Thyroid gland (tissue), 4 donors: ENCODE measurements at places on chromosomes 2 and 18.

DNA sequence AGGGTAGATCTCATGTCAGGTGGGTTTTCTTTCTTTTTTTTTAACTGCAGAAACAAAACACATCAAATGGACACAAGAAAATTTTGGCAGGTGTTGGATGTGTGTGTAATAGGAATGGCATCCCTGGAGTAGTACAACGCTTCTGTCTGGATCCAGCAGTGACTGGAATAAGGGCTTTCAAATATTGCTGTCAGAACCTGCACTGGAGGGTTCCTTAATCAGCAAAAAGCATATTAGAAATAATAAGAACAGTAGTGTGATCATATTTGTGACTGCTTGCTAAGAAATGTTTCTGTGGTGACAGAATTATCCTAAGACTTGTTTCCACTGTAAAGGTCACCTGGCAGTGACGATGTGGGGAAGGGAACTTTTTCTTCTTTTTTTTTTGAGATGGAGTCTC is 30.8 kb downstream of the CREG2 start:
- no peak for DNase-seq

DNA sequence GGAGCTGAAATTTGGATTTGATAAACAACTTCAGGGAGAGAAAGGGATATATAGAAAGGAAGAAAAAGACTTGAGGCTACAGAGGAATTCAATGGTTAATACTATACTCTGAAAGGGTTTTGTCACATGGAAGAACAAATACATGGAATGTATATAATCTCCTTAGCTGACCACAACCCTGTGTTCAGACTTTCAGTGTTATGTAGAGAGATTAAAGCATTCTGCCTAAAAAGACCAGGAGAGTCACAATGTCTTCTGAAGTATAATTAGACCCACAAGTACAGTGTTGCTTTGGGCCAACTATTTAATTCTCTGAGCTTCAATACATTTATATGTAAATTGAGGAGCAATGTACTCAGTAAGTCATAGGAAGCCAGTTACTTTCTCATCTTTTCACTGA is 123.8 kb upstream of the FSHR start:
- no peak for DNase-seq

- no peak for DNase-seq
These were observed 11.8 kb downstream of the PMAIP1 start for GRCh38 chr18:59911600-59911999.

- no peak for DNase-seq
These were observed 43.4 kb upstream of the TNFRSF11A start for GRCh38 chr18:62281684-62282083.

DNA sequence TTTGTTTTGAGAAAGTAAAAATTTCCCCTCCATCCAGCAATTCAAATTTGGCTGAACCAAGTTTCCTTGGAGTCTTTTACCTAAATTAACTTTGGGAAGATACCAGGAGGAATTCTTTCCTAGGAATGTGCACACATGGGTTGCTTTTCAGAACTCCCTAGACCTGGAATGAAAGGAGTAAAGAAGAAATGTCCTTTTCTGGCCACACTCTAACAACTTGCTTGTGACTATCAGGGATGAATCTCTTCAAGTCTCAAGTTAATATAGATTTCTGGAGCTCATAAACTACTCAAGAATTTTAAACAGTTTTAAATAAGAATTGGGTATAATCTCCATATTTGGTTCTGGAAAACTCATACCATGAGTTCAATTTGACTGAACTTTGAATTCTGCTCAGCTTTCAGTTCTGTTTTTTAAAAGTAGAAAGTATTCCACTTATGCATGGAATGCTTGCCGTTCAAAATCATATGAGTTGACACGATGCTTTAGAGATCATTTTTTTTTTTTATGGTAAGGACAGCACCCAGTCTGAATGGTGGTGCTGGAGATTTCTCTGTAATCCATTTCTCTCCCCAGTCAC is 7.7 kb downstream of the RASGRP3 start:
- no peak for DNase-seq

- DNase-seq = no peak
These were observed 17.8 kb upstream of the TCF4 start for GRCh38 chr18:55605733-55606338.

DNA sequence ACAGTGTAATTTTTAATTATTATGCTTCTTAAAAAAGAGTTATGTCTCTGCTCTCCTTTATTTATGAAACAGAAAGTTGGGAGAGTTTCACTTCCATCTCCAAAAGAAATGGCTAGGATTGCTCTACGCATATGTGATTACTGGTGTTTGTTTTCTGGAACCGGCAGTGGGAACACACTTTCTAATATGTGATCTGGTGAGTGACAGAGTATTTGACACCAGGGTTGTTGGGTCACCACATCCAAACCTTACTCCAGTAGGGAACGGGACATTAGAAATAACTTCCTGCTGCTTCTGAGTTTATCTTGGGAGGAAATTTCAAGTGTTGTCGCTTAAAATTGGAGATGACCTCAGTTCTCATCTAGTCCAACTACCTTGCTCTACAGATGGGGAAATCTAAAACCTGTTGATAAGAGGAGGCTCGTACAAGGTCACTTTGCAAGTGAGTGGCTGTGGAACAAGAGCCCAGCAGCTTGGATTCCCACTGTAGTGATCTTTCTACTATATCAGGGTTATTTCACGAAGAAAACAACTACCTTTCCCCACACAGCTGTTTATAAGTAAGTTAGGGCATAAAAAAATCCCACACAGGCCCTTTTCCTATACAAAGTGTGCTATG is 108.5 kb downstream of the TTC32 start:
- no peak for DNase-seq

- no peak for DNase-seq
These were observed 379.0 kb upstream of the GCFC2 start for GRCh38 chr2:76089683-76090082.

DNA sequence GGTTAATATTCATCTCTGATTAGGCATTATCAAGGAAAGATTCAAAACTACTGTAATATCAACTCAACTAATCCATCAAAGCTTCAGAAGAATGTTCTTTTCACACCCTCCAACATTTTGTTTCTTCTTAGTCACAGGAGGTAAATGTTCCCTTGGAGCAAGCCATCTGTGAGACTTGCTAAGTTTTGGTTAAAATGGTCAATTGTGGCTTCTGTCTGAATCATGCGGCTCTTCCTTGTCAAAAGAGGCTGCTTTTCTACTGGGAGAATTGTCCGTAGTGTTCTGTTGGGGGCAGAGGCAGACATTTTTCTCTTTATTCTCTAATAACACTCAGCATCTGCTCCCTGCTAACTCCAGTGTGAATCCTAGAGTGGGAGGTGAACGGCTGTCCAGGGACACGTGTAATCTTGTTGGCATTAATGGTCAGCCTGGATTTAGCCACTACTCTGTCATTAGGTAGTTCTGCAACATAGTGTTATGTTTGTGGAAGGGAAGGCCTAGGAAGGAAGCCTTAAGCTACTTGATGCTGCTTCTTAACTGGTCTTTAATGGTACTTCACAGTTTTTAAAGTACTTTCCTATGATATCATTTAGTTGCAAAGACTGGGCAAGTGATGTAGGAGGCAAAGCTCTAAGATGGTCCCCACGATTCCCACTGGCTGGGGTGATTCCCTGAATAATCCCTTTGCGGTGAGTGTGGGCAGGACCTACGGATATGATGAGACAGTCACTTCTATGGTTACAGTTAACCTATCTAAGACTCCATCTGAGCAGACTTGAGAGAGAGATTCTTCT is 22.6 kb upstream of the FAP start:
- DNase-seq = no peak

DNA sequence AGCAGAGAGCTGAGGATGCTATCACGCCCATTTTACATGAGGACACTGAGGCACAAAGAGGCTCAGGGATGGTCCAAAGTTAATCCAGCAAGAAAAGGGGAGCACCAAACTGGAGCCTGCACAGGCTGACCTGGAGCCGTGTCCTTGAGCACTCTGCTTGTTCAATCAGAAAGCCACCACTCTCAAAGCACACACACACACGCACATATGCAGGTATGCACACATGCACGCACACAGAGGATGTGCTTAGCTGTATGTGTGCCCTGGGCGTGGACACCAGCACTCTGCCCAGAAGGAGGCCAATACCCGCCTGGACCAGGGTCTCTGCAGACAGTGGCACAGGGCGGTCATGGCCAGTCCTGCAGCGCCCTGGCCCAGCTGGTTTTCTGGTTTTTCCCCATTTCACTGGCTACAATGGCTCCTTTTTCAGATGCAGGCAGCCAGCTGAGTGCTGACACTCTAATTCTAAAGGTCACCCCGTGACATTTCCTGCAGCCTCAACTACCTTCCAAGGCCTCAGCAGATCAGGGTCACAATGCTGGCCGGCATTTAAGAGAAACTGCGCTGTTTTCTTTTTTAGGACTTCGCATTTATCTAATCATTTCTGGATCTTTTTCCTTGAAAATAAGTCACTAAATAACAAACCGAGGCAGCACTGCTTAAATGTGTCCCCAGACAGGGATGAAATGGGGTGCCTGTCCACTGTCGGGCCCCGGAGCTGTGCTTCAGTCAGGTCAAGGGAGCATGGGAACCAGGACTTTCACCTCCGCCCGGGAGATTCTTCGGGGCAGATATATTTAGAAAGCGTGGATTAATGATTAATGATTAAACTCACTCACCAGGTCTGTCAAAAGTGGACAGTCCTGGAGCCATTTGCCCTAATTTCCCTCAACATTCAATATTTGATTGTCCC is 104.5 kb downstream of the HDAC4 start:
- no peak for DNase-seq

GRCh38 chr2:10054976-10055375 is 11.6 kb downstream of the KLF11 start:
- peak; percentile 65 for DNase-seq

DNA sequence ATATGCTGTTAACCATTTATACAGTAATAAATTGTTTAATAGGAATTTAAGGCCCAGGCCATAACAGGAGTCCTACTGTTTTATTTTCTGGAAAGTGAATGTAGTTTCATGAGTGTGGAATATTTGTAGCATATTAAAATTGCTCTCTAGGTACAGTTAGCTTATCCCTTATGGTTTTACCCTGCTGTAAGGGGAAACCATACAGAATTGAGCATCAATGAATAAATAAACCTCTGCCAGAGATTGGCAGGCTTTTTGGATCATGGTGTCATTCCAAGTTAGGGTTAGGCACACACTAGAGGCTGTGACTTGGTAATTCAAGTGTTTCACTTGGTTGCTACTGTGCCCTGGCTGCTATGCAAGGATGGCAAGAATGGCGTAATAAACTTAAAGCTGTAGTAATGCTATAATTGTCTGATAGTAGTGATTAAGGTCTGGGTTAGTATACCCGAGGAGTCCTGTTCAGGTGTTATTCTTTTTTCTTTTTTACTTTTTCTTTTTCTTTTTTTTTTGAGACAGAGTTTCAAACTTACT is 30.4 kb downstream of the BMPR2 start:
- no peak for DNase-seq

GRCh38 chr18:13221869-13222855 is 3.6 kb downstream of the LDLRAD4 start:
- DNase-seq = peak; percentile 72

GRCh38 chr2:29189052-29189451 is 73.8 kb downstream of the CLIP4 start:
- DNase-seq = no peak

GRCh38 chr2:74525717-74526648 is at the start of gene DQX1:
Gene DQX1 (minus strand): TSS chr2:74526231. CDS start chr2:74525729, 502 bp downstream.
- DNase-seq = no peak

GRCh38 chr2:174368691-174369090 is 26.8 kb upstream of the SCRN3 start:
- no peak for DNase-seq

GRCh38 chr2:140064243-140064642 is 1284.1 kb upstream of the NXPH2 start:
- DNase-seq = no peak

DNA sequence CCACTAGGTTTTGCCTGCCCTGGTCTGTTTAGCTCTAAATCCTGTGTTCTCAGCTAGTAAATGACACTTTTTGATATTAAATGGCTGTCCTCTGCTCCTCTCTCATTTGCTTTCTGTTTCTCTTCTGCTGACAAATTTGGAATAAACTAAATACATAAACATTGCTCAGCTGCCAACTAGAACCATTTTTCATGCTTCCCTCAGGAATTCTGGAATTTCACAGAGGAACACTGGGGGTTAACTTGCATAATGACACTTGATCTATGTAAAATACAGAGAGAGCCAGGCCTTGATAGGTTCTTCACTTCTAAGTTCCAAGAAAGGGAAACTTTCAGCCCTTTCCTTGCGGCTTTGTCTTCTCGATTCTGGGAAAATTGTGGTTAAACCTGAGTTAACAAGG is 450.6 kb upstream of the ST6GAL2 start:
- no peak for DNase-seq

GRCh38 chr2:237879058-237879430 is 19.6 kb downstream of the RAMP1 start:
- no peak for DNase-seq

- DNase-seq = no peak
These were observed 254.8 kb upstream of the DSEL start for GRCh38 chr18:67771271-67771670.

DNA sequence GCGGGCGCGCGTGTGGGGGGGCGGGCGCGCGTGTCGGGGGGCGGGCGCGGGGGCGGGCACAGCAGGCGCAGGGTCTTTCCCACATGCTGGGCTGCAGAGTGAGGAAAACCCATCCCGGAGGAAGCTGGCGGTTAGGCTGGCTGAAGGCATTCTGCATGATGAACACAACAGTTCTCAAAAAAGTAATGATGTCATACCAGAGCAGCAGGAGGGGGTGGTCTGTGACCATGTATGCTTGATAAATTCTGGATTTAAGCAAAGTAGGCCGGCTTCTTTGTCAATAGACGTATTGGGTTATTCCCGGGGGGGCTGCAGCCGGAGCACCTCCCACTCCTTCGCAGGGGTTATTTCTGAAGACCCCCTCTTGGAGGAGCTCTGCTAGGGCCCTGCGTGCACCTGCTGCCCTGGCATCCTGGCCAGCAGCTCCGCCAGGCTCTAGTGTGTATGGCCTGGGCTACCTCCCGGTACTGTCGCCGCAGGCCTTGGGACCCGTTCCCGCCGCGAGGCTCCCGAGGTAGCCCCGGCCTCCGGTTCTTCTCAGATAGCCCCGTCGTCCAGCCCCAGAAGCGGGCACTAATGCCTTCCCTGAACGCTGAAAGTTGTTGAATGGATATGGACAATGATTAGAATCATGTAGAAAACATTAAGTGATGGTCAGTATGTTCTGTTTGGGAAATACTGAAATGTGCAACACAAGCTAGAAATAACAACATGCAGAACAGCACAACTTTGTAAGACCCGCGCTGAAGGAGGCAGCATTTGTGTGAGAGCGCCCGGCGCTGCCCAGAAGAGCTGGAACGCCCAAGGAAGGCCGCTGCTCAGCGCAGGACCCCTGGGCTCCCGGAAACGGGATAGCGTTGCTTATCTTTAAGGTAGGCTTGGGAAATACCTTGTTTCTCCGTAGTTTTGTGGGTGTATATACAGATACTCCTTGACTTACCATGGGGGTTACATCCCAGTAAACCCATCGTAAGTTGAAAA is 101.4 kb upstream of the RAB6C start:
- DNase-seq = no peak
